ENCODE measurements at places on chromosomes 13 and 19.

DNA sequence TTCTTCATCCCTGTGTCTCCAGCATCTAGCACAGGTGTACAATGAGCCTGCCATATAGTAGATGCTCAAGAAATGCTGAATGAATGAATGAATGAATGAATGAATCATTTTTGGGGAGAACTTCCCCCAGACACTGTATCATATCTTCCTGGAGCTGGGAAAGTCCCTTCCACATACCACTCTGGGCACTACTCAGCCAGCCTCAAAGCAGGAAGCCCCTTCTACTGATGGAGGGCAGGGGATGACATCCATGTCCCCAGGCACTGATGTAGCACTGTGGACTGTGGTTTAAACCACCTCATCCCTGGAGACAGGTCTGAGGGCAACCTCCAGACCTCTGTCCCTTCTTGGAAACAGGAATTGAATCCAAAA is 4.8 kb downstream of the GNA15 start:
- no peak for DNase-seq

- DNase-seq = no peak
Measured at GRCh38 chr13:31722673-31723072, 16.7 kb upstream of the RXFP2 start.

DNA sequence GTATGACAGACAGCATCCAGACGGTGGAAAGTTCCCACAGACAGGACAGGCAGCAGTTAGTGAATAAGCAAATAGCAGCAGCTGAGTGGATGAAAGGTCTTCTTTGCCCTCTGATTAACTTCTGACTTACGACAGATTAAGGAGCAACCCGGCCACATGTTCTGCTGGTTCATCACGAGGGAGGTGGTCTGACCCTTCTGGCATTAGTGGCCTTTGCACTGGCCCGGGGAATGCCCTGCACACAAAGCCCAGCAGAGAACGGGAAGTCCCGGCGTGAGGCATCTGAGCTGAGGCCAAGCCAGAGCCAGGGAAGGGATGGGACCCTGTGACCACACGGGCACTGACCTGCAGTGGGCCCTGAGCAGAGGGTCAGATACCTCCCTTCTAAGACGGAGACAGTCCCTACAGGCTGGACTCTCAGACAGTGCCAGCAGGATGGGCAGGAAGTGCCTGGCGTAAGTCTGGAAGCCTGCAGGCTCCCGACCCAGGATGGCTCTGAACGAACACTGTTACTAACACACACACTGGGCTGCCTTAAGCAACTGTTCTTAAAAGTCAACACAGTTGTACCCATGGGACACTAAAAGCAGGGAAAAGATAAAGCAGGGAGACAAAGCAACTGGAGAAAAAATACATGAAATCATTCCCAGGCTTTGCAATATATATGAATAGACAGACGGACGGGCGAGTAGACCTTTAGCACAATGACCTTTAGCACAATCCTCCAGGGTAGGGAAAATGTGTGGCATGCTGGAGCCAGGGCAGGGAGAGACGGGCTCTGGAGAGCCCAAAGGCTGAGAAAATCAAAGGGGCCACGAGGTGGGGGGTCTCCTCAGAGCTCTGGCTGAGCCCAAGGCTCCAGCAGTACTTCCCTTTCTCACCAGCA is 6.3 kb downstream of the C19orf12 start:
- no peak for DNase-seq

DNA sequence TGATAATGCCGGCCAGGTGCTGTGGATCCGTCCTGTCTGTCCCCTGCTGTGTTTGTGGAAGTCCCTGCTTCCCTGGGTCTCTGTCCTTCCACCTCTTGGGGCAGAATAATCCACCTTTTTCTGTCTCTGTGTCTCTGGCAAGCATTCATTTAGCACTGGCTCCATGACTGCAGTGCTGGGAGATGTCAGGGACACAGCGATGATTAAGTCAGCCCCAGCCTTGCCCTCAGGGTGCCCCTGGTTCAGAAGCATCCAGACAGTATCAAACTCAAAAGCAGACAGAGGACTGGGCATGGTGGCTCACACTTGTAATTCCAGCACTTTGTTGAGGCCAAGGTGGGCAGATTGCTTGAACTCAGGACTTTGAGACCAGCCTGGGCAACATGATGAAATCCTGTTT is 1.5 kb downstream of the HIPK4 start:
- DNase-seq = no peak

- no peak for DNase-seq
Measured at GRCh38 chr13:40197936-40198595, 468.4 kb downstream of the FOXO1 start.

DNA sequence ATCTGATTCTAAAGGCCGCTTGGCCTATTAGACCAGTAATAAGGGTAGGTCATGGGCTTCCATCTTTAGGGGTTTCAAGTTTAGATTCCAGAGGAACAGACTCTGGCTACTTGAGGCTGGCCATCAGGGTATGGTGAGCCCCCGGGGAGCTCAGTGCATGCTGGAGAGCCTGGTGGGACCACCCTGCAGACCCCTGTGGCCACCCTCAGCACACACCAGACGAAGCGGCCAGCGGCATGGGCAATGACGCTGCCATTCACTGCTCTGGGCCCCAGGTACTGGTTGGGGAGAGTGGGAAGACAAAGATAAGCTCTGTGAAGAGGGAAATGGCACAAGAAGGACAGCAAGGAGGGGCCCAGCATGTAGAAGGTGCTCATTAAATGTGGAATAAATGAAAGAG is 98.8 kb upstream of the SLC15A1 start:
- no peak for DNase-seq

DNA sequence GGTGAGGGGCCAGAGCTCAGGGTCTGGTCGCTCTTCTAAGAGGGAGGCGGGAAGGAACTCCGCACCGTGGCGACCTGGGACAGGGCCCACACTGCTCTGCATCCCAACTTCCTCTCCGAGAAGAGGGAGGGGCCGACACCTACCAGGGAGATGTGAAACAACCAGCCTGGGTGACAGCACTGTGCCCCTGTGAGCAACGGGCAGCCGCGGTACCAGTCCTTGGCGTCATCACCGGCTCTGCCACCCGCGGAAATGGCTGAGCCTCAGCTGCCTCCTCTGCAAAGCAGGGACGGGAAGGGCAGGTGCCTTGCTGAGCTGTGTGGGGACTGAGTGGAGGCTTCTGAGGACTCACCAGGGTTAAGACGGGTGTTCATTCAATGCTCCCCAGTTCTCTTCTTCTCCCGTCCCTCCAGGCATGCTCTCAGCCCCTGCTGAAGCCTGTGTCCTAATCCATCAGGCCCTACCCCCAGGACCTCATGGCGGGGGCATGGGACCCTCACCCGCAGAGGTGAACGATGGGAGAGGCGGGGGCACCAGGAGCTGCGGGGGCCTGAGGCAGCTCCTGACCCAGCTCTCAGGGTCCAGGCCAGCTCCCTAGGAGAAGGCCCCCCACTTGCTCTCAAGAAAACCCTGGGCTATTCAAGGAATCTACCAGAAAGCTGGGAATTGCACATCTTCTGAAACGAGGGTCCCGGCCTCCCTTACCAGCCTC is 9.3 kb downstream of the ZNF787 start:
- DNase-seq = peak; percentile 80

DNA sequence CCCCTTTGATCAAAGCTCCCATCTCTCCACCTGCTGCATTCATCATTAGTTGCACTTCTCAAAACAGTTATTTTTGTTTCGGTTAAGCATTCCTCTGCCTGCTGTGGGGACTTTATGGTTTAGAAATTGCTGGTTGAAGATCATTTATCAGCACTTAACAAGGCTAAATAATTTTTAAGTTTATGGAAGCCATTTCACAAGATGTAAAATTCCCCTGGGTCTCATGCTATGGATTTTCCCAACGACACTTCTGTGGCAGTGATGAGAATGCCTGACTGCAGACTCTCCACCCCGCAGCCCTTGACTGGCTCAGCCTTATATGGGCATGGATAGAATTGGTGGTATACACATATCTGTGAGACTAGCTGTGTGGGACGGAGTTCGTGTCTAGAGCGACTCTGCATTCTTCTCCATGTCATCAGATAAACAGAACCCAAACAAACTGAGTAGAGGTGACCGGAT is 52.8 kb downstream of the COL4A2 start:
- DNase-seq = no peak

GRCh38 chr13:45783346-45784043 is 68.1 kb downstream of the SIAH3 start:
- no peak for DNase-seq

DNA sequence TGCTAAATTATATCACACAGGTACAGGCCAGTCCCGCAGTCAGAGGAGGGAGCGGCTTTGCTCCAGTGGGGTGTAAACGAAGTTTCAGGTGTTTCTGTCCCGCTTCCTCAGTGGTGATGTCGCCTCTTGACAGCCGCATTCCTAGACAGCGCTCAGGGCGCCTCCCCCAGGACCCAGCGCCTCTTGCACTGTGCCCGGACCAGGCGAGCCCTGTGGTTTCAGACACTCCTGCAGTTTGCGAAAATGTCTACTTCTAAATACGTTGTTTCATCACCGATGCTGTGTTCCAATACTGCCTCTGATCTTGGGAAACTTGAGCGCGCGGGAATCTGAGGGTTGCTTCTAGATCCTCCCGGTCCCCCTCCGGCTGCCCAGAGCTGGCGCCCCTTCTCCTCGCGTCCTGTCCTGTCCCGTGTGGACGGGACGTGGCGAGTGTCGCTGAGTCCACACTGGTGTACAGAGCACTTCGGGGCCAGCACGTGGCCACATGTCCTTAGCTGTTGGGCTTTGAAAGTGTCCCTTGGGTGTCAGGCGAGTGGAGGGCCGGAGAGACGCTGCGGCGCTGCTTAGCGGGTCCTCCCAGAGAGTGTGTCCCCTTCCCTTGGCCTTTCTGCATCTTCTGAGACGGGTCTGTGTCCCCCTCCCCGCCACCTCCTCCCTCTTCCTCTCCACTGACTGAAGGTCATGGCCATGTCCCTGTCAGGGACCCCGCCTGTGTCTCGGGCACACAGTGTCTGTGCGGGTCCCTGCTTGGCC is 14.6 kb upstream of the RPS15 start:
- no peak for DNase-seq

- no peak for DNase-seq
Measured at GRCh38 chr13:37340901-37341670, 235.6 kb upstream of the CSNK1A1L start.

- DNase-seq = no peak
Measured at GRCh38 chr13:56924401-56924800, 216.3 kb upstream of the PRR20A start.

- no peak for DNase-seq
Measured at GRCh38 chr13:19239114-19239860, 57.7 kb upstream of the TUBA3C start.

GRCh38 chr19:2604747-2605329 is 97.7 kb downstream of the GNG7 start:
- DNase-seq = no peak

- DNase-seq = no peak
Measured at GRCh38 chr13:32272021-32272683, 43.0 kb downstream of the ZAR1L start.

GRCh38 chr13:25887962-25888655 is 163.7 kb downstream of the SHISA2 start:
- DNase-seq = no peak

GRCh38 chr13:74046431-74046830 is 87.8 kb downstream of the KLF12 start:
- DNase-seq = no peak

DNA sequence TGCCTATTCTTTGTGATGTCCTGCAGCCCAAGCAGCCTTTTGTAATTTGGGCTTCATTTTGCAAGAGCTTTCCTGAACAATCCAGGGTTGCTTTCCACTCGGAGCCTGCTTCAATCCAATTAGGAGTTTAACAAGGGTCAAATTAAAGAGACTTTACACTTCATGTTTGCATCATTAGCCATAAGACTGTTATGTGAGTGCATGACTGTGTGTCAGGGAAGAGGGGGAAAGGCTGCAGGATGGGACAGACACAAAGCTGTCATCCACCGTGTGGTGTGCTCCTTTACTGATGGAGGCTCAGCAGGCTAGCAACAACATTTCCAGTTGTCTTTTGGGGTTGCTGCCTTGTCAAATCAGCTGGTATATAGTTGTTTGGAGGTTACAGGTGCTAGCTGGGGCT is 23.7 kb upstream of the MAB21L1 start:
- DNase-seq = no peak

GRCh38 chr13:35471706-35472322 is 4.7 kb downstream of the MAB21L1 start:
- DNase-seq = no peak

GRCh38 chr19:45515807-45516401 is 8.6 kb downstream of the VASP start:
- peak; percentile 93 for DNase-seq

- no peak for DNase-seq
Measured at GRCh38 chr13:35387682-35388250, 88.7 kb downstream of the MAB21L1 start.

- DNase-seq = no peak
Measured at GRCh38 chr19:40006273-40006691, 9.4 kb downstream of the ZNF546 start.

- no peak for DNase-seq
Measured at GRCh38 chr19:48186541-48186991, 16.1 kb downstream of the ZSWIM9 start.

- peak; percentile 37 for DNase-seq
Measured at GRCh38 chr13:80428349-80429096, 87.6 kb upstream of the SPRY2 start.

GRCh38 chr13:30128591-30128990 is 178.8 kb downstream of the KATNAL1 start:
- DNase-seq = no peak

GRCh38 chr13:107968470-107968869 is 246.9 kb downstream of the LIG4 start:
- DNase-seq = no peak

DNA sequence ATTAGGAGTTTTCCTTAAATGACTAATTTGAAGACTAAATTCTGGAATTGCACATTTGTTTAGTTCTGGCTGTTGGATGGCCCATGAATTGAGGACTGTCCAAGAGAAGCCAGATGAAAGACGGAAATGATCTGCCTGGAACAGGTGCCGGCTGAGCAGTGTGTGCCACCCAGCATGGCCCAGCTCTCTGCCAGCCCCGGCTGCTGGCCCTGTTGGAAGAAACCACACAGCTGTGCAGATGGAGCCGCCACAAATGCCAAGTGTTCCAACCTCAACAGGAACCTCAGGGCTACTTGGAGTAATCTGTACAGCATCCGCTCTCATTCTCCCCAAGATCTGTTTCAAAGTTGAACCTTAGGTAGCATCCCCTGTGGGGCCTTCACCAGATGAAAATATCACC is 67.0 kb upstream of the STARD13 start:
- no peak for DNase-seq

DNA sequence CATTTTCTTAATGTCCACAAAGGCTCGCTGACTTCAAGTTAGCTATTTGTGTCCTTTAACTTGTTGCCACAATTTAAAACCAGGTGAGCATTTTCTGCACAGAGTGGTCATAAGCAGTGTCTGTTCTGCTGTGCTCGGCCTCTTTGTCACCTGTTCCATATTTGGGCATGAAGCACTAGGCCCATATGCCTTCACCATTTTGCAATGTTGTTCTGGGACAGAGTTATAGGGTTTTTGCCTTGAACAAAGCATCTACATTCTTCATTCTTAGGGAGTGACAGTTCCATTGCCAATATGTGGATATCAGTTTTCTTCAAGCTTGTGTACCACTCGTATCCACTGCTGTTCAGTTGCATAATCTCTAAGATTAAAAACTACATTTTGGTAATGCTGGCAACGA is 56.1 kb downstream of the LRCH1 start:
- DNase-seq = no peak

Measured in inflammatory macrophage (primary cell).